ENCODE measurements at places on chromosomes 5 and 9.

DNA sequence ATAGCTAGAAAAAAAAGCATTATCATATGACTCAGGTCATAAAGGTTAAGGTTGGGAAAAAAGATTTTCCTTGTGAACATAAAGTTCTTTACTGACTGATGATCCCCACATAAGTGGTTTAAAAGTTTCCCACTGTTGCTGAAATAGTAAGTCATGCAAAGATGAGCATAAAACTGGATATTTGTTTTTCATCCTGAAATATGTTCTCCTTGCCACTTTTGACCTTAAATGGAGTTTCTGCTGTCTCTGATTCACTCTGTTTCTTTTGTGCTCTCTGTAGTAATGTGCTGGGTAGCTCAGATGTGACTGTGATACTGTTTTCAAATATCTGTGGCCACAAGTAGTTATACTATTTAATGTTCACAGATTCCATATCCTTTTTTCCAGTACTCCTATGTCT is 162.5 kb upstream of the GAS1 start:
- DNase-seq = no peak

DNA sequence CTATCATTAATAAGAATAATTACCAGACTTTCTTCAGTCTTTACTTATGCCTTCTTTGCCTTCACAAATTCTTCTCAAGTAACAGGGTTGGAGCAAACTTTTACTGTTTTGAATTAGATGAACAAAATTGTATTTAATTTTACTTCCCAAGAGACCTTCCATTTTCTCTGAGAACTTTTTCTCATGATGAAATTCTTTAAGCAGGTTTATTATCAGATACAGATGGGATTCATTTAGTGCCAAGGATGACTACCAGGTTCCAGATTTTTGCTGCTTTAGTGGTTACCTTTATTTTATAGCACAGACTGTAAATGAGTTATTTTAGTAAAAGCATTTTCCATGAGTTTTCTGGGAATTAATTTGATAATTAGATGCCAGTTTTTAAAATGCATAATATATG is 125.1 kb downstream of the GDNF start:
- DNase-seq = no peak

DNA sequence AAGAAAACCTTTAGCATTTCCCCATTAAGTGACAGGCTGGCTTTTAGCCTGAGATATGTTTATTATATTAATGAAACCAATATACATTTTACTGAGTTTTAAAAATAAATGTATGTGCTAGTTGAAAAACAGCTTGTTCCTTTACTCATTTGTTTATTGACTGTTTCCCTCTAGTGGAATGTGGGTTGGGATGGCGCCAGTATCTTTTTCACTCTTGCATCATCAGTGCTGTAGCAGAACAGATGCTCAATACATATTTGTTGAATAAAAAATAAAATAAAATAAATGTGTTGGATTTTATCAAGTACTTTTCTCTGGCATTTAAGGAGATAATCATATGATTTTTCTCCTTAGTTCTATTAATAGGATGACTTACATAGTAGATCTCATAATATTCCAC is 43.0 kb downstream of the FSTL4 start:
- DNase-seq = no peak

- no peak for DNase-seq
Measured at GRCh38 chr9:5205071-5205470, 19.6 kb upstream of the INSL6 start.

- DNase-seq = no peak
Measured at GRCh38 chr9:124771867-124772679, 962 bp upstream of the NR6A1 start.

DNA sequence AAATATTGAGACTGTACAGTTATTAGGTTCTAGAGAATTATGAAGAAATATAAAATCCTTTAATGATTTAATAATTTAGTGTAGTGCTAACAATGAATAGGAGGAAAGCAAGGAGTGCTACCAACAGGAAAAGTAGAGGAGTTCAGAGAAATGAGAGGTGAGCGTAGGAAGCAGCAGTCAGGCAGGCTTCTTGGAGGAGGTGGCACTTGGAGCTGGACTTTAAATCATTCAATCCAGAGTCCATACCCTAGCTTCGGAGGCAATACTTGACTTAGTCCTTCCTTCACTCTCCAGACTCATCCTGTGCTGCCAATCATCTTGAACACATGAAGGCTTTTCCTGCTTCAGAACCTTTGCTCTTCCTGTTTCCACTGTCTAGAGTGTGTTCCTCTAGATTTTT is 254.3 kb downstream of the GRIA1 start:
- DNase-seq = no peak

GRCh38 chr5:74623006-74623611 is 17.4 kb downstream of the ENC1 start:
- no peak for DNase-seq

DNA sequence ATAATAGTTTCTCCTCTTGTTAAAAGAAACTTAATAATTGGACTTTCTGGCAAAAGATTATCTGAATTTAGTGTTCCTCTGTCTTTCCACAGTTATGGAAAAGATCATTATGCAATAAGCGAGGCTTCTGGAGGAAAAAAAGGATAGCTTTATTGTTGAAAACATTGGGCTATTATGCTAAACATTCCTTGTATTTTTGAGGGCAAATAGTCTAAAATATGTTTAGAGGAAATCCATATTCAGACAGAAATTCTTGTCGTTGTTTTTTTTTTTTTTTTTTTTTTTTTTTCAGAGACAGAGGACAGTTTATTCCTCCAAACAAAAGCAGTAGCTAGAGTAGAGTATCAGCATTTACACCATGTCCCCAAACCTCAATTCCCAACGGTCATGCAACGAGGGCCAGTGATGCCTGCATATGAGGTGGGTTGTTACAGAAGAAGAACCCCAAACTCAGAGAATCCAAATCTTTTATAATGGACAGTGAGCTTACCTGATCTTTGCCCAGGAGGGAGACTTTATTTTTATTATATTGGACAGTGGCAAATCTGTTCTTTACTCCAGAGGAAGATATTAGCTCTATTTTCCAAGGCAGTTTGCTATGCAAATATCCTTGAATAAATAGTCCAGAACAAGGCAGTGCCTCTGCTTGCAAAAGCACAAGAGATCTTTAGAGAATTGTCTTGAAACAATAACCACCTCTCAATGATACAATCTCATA is 48.4 kb upstream of the CDK5RAP2 start:
- DNase-seq = no peak

DNA sequence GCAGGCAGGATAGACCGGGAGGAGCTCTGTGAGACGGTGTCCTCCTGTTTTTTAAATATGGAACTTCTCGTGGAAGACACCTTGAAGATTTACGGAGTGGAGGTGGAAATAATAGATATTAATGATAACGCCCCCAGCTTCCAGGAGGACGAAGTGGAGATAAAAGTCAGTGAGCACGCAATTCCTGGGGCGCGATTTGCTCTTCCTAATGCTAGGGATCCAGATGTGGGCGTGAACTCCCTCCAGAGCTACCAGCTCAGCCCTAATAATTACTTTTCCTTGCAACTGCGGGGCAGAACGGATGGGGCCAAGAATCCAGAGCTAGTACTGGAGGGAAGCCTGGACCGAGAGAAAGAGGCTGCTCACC is 621 bp downstream of the PCDHGA11 start:
- DNase-seq = no peak

DNA sequence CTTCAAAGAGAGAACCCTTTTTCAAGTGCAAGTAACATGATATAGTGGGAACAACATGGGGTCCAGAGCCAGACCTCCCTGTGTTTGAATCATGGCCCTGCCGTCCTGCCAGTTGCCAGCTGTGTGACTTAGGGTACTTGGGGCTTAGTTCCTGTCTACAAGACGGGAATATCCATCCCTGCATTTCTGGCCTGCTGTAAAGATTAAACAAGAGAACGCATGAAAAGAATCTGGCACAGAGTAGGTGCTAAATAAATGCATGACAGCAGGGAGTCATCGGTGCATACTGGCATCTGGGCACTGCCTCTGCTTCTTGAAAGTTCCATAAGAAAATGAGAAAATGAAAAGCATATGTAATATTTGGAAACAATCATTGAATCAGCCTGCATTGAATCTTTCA is 77.8 kb upstream of the PRRC1 start:
- DNase-seq = no peak

- DNase-seq = no peak
Measured at GRCh38 chr9:93896093-93896492, 59.1 kb downstream of the BARX1 start.

GRCh38 chr5:140642718-140643117 is 3.5 kb downstream of the TMCO6 start:
- DNase-seq = no peak

GRCh38 chr5:81842795-81843398 is 92.0 kb upstream of the SSBP2 start:
- no peak for DNase-seq

Measured in cortex of kidney (tissue), 1 donor.